ENCODE measurements at places on chromosomes 12 and 14.

DNA sequence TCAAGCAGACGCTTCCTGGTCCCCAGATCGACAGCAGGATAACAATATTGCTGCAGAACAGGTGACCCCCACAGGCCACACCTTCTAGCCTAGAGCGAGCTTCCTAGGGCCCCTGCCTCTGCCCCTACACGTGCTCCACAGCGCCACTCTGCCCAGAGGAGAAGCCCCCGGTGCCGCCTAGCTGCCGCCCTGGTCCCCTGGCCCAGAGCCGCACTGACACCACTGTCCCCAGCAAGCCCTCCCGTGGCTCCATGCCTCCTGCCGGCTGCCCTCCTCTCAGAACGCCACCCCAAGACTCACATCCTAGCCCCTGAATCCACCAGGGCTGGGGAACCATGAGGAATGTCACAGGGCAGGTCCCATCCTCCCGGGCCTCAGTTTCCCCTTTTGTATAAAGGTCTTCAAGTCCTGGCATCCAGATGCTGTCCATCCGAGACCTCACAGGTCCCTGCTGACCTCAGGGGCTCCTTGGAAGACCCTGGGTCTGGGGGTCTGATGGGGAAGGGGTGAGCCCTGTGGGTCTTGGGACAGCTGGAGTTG is 31.0 kb downstream of the JAG2 start:
- DNase-seq, result no peak

DNA sequence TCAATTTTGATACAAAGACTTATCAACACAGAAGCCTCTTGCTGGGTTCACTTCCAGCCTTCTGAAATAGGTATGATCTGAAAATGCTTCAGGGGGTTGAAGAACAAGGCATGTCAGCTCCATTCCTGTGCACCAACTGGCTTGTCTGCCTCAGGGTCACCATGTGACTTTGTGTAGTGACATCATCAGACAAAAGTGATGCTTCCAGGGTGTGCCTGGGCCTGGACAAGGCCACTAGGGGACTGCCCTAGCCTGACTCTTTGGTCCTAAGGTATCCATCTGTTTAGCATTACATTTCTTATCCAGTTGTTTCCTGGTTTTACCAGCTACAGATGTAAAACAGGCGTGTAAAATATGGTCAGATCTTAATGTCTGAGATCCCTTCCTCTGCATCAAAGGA is 155.6 kb downstream of the CAND1 start:
- no peak for DNase-seq

DNA sequence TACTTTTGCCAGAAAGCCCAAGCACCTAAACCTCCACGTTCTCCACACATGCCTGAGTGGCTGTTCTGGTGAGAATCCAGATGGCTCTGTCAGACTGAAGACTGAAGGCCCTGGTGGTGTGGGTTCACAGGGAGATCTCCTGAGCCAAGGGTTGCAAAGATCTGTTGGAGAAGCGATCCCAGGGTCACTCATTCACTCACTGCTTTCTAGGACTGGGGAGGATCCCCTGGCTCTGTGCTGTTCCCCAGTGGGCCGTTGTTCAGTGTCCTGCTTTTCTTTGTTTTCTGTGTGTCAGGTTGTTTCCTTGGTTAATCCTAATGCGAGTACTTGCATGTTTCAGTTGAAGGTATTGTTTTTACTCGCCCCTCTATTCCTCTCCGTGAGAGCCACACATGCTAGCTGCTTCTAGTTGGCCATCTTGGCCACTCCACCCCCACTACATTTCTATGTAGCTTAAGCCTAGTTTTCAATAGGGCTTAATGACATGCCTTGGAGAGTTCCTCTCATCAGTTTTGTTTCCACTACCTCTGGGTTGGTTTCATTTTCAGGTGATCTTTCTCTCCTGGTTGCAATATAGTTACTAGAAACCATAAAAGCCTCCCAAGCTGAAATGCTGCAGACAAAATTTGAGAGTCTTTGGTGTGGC is 144.5 kb upstream of the SLC38A2 start:
- DNase-seq, result no peak

- DNase-seq, result no peak
Observed at GRCh38 chr14:70011098-70011497, 131.9 kb downstream of the SMOC1 start.

GRCh38 chr14:75539561-75540478 is 17.6 kb downstream of the BATF start:
- DNase-seq, result no peak

GRCh38 chr14:68734231-68734732 is 58.6 kb downstream of the ZFP36L1 start:
- DNase-seq, result no peak

GRCh38 chr12:88925454-88925853 is 345.2 kb upstream of the KITLG start:
- DNase-seq, result no peak

GRCh38 chr12:68479896-68480291 is 130.8 kb upstream of the RAP1B start:
- no peak for DNase-seq

DNA sequence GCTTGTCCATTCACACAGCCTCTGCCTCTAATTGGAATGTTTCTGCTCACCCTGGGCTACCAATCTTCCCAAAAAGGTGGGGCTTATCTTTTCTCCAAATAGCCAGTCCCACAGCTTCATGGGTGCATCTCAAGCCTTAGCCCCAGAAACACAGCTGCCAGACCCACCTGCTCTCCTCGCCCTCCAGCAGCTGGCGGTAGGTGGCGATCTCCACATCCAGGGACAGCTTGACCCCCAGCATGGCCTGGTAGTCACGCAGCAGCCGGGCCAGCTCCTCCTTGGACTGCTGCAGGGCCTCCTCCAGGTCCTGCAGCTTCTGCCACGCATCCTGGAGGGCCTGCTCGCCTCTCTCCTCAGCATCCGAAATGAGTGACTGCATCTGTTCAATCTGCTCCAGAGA is 11.1 kb downstream of the KRT77 start:
- DNase-seq, result no peak

DNA sequence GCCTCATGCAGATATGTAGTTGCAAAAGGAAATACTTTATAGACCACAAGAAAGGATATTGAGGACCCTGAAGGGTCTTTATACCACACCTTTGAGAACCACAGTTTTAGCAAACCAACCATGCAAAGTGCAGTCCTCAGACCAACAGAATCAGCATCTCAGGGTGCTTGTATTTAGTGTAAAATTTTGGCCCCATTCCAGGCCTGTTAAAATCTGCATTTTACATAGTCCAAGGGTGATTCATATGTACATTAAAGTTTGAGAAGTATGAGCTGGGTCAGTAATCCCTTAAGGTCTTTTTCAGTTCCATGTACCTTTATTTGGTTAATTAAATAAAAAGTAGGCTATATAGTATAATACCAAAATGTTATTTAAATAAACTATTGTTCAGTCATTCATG is 91.2 kb downstream of the WNK1 start:
- DNase-seq, result no peak

- DNase-seq, result no peak
Observed at GRCh38 chr14:102646615-102647014, 54.2 kb downstream of the RCOR1 start.

GRCh38 chr12:116274551-116275375 is 2.7 kb downstream of the MED13L start:
- no peak for DNase-seq

GRCh38 chr12:110846615-110847566 is at the start of gene CCDC63:
Gene CCDC63, plus strand, starts transcription at chr12:110846987. Its CDS starts 5,968 bp downstream, at chr12:110852955.
- DNase-seq, result no peak

DNA sequence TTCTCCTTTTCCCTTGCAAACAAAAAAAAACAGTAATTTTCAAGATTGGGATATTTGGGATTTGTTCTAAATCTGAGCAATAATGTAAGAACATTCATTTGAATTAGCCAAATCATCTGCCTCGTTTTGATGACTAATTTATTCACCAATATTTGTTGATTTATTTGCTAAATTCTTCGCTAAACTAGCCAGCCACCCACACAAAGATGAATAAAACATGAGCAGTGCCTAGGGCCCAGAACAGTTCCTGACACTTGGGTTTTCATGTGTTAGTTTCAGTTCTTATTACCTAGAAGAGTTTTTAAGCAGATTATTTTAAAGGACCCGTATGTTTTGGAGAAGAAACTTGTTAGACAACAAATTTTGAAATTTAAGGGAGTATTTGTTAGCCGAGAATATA is 1.4 kb downstream of the ETNK1 start:
- DNase-seq, result no peak

DNA sequence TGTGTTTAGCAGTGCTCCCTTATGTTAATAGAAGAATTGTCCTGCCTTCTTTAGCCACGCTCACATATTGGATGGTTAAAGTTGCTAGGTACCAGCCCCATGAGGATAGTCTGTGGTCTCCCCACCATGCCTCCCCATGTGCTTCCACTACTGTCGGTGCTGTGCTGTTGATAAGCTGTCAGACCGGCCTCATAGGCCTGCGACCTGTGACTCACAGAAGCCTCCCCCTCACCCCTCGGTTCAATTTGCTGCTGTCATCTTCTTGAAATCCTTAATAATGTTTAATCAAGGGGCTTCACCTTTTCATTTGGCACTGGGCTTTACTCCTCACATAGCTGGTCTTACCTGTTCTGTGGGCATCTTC is 227.2 kb downstream of the NPAS3 start:
- no peak for DNase-seq

DNA sequence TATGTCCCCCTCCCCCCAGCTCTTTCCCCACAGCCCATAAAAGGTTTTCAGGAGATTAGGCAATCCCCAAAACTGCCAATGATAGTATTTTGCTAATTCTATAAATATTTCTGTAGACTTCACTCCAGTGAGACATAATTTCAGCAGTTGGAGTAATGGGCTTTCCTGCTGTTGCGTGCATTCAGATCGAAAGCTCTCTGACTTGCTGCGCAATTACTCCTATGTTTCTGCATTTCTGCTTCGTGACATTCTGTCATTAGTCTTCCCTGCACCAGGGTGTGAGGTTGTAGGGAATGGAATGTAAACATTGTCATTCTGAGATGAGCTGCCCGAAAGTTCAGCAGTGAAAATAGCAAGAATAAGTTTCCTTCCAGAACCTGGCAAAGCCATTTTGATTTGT is 58.2 kb downstream of the SAMD4A start:
- DNase-seq, result no peak

DNA sequence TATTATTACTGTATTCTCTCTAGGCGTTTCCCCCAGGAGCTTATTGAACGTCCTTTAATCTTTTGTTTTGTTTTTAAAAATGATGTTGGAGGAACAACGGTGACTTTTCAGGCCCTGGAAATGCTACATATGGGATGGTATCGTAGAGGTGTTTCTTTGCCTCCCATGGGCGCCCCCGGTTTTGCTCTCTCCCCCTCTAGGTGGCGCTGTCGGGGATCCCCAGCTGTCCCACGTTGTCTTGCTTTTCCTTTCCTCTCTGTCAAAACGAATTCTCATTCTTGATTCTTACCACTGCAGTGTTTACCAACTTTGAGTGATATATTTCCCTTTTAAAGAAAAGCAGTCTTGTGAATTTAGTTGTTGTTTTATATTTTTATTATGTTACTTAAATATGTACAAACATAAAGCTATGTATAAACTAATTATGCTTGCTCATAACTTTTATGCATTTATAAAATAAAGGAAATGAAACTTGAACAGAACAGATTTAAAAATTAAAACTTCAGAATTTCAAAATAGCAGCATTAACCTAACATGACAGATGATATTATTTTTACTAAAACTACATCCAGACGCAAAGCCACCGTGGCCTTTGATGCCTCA is 171.9 kb downstream of the RGS6 start:
- DNase-seq, result no peak

- DNase-seq, result no peak
Observed at GRCh38 chr12:24011927-24012507, 62.5 kb upstream of the SOX5 start.

DNA sequence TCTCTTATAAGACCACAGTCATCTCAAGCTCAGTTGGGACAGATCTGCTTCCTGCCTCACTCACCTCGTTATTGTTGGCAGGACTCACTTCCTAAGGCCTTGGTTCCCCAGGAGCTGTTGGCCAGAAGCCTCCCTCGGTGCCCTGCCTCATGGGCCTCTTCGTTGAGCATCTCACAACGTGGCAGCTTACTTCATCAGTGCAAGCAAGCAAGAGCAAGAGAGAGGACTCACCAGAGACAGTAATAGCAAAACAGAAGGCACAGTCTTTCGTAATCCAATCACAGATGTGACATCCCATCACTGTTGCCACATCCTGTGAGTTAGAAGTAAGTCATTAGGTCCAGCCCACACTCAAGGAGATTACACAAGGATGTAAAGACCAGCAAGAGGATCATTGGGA is 5.1 kb upstream of the NUMB start:
- DNase-seq, result no peak

DNA sequence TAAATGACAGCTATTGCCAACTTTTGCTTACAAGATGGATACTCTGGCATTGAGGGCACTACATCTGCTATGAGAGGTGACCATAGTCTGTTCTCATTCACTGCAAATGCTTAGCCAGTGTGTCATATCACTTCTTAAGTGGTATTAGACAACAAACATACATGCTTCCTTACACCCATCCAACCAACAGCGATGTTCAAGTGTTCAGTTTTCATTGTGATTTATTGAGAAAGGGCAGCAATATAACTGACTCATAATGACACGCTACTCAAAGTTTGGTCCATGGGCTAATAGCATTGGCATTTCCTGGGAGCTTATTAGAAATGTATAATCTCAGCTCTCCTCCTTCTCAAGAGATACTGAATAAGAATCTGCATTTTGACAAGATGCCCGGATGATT is 181.7 kb downstream of the NPAS3 start:
- DNase-seq, result no peak

DNA sequence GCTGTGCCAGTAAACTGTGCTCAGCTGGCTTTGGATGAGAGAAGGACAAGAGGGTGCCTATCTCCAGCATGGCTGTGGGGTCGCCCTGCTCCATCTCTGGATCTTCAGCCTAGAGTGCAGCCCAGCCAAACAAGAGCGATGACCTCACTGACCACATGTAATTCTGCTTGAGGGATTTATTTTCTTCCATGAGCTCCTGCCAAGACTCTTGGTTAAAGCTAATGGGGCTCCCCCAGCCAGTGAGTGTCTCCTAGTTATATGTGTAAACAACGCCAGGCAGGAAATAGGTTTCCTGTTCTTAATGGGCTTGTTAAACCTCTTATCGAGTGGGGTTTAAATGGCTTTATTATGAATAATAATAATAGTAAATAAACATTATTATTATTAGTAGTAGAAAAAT is 397.2 kb downstream of the NRXN3 start:
- DNase-seq, result no peak

DNA sequence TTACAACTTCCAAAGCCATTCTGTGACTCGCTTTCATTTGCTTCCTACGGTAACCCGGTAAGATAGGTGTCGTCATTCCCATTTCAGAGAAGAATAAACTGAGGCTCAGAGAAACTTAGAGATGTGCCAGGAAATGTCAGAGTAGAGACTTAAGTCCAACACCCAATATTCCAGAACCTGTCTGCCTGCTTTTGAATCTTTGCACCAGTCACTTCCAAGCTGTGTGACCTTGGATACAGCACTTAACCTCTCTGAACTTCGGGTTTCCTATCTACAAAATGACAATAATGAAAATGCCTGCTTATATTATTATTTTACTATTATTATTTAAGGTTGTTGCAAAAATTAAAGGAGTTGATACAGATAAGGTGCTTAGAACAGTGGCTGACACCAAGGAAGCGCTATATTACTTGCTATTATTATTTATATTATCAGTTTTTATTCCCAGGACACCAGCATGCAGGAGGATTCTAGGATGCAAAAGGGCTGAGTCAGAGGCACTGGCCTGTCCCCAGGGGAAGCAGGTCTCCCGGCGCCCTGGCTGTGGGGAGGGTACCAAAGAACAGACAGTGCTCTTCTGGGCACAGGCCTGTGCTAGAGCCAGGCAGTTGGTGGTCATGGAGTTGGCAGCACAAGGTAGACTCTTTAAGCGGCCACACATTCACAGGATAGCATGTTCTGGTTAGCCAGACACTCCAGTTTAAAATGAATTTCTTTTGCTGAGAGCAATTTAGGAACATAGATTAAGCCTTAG is 5.4 kb downstream of the HSPB8 start:
- DNase-seq, result no peak

Data from NCI-H2081 treated with DMSO at 0.1 percent for 48 hours (cell line).